ENCODE measurements at places on chromosomes 16 and 17. TPM values are rescaled to one million over a fixed set of nuclear protein-coding genes. Genes with fewer than 3 reads are reported as not detected.
A peak's percentile ranks its signal among the peaks of the same experiment; 100 is the strongest.

DNA sequence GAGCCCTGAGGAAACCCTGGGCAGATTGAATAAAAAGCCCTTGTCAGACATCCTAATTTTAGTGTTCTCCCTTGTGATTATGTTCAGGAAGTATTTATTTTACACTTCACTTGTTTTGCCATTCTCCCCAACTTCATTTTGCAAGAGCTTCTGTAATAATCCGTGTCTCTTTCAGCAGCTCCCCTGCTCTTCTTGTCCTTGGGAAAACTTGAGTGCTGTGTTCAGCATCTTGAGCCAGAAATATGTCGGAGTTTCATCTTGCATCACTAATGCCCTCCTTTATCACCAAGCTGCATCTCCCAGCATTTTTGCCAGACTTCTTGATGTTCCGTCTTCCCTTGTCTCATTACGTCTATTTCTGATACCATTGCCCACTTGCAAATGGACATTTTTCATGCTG, 486.5 kb upstream of the EEF2KMT start:
- DNase-seq: no peak

GRCh38 chr16:15457958-15458357, 23.6 kb downstream of the BMERB1 start:
- DNase-seq: no peak

GRCh38 chr17:48556576-48557401, 11.9 kb upstream of the HOXB2 start:
- no peak for DNase-seq

TP53TG3B gene
- not detected for polyA plus RNA-seq

DPEP3 gene
- not detected for polyA plus RNA-seq

DNA sequence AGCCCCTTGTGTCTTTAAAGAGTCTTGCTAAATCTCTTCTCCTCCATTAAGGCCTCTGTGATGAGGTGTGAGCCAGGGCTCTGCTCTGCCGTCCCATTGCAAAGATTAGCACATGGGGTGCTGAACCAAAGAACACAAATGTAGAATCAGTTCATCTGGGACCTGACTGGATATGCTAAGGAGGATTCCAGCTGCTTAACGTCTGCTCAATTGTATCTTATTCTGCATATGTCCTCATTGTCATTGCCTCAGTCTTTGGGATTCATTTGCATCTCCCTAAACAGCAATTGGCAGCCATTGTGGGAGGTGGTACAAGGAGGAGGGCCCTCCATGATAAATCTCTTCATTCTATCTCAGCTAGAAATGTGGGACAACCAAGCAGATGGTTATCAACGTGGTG, 106.3 kb upstream of the ADAMTS18 start:
- DNase-seq: no peak

ABCA5 gene
- polyA plus RNA-seq: 11.9 TPM

- peak; percentile 84 for DNase-seq
Measured at GRCh38 chr17:2232244-2232638, 71.3 kb downstream of the SMG6 start.

DNA sequence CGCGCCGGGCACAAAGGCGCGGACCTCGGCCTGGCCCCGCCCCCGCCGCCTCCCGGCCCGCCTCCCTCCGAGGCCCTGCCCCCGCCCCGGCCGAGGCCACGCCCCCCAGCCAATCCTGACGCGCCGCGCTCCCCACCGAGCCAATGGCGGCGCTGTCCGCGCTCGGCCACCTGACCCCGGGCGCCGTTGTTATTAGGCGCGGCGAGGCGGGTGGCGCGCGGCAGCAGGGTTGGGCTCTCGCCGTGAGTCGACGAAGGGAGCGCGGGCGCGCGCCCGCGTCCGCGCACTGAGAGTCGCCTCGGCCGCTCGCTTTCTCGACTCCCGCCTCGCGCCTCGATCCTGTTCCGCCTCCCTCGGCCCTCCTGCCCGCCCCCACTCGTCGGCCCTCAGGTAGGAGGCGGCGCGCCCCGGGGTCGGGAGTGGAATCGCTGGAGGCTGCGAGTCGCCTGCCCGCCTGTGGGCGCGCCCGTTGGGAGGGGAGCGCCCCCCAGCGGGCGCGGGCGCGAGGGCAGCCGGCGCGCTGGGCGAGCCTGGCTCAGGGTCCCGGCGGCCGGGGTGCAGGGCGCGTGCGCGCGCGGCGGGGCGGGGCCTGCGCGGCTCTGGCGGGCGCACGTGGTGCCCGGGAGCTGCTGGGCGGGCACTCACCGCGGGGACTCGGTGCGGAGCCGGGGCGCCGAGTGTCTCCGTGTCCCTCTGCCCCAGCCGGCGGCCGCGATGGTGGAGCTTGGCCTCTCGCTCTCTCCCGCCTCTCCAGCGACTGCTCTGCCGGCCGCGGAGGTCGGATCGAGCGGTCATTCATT, 405 bp upstream of the CBLN1 start:
- DNase-seq: no peak

- DNase-seq: no peak
Measured at GRCh38 chr17:61617330-61617729, 26.3 kb upstream of the NACA2 start.

- DNase-seq: no peak
Measured at GRCh38 chr16:73210686-73211085, 162.8 kb upstream of the ZFHX3 start.

DNA sequence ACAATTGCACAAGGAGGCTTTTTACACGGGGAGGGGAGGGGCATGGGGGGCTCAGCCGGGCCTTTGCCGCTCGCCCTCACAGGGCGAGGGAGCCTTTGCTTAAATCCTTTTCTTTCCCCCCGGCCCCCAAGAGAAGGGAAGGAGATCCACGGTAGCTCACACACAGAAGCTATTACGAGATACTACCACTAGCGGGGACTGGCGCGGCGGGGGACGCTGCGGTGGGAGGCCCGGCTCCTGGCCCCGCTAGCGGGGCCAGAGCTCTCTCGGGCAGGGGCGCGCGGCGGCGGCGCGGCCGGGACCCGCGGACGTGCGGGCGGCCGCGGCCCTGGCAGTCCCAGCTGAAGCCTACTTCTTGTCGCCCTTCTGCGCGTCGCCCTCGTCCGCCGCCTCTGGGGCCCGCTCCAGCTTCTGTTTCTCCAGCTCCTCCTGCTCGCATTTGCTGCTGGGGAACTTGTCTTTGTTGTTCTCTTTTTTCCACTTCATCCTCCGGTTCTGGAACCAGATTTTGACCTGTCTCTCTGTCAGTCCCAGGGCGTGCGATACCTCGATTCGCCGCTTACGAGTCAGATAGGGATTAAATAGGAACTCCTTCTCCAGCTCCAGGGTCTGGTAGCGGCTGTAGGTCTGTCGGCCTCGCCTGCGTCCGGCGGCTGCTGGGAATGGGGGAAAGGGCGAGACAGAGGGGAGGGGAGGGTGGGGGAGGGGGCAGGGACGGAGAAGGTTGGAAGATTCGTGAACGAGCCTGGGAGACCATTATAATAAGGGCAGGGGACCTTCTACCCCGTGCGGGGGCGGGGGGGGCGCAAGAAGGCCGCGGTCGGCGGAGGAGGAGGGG, 2.0 kb downstream of the HOXB8 start:
- DNase-seq: no peak

DNA sequence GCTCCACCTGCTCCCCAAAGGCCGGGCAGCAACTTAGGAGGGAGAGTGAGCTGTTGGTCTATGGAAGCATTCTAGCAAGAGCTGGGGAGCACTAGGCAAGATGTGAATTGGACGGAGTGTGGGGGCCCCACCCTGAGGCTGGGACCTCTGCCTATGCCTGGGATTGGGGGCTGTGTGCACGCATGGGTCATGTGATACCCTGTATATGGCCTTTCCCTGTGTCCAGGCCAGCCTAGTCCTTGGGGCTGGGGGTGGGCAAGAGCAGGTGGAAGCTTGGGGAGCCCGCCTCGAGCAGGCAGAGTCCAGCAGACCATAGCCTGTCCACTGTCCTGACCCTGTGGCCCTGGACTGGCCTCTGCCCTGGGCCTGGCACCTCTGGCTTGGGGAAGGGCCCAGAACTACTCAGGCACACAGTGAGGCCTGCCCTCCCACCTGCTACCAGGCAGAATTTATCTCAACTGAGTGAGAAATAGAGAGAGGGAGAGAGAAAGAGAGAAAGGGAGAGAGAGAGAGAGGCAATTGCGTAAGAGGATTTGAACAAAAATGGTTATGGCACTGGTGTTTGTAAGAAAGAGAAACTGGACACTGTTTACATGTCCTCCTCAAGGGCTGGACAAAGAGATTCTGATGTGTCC, 19.1 kb downstream of the PDP2 start:
- no peak for DNase-seq

OTOA gene
- 0.04 TPM for polyA plus RNA-seq

- DNase-seq: no peak
Measured at GRCh38 chr16:3161235-3162018, 26.6 kb upstream of the OR1F1 start.
